Ecto neural progenitor cell (in vitro differentiated cells): ENCODE measurements at places on chromosomes 6 and 20.

DNA sequence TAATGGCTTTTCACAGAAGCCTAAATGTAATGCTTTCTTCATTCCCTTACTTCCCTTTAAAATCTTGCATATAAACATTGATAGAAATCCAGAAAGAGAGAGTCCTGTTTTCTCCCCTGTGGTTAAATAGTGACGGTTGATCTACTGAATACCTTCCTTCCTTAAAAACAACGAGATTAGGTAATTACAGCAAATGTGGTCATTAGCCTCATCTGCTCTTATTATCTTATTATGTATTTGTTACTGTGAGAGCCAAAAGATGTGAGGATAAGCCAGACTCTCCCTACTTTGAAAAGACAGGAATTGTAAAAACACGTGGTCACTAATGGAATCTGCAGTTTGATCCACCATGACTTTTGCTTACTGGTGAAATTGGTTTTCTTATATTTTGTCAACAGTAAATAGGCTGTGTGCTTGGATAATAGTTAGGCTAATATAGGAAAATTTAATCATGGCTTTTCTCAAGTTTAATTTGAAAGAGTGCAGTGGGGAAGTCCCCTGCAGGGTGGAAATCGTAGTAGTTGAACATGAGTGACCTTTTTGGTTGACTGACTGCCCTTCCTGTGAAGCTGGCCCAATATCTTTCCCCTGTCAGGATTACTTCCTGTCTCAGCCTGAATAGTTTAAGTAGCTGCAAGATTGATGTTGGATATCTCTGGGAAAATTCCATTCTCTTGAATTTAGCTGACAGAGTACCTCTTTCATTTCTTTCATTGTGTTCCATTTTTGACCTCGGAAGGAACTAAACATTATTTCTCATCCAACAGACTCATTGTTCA lies 62.8 kb downstream of the JARID2 start:
- DNase-seq: no peak

- DNase-seq: no peak
Measured at GRCh38 chr6:5590187-5590586, 328.9 kb downstream of the FARS2 start.

DNA sequence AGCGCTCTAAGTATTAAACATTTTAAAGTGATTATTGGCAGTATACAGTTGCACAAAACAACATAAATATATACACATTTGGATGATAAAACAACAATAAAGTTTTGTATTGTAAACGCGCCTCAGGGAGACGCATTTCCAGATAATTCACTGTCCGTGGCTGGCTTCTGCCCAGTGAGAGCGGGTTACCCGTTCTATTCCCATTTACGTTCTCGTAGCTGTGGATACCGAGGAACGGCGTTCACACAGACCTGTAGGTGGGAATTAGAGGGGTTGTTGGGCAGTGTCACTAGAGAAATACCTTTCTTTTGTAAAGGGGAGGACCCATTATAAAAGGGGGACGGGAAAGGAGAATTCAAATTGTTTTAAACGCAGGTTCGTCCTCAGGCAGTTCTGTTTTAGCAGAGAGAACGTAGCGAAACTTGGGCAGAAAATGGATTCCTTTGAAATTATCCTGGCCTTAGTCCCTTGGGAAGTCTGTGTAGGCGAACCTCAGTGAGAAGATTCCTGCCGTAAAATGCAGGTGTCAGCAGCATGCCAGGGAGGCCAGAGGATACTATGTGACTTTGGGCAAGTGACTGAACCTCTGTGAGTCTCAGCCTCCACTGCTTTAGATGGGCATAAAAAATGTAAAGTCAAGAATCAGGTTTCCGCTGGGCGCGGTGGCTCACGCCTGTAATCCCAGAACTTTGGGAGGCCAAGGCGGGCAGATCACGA lies 756 bp downstream of the MTG2 start:
- DNase-seq: no peak

DNA sequence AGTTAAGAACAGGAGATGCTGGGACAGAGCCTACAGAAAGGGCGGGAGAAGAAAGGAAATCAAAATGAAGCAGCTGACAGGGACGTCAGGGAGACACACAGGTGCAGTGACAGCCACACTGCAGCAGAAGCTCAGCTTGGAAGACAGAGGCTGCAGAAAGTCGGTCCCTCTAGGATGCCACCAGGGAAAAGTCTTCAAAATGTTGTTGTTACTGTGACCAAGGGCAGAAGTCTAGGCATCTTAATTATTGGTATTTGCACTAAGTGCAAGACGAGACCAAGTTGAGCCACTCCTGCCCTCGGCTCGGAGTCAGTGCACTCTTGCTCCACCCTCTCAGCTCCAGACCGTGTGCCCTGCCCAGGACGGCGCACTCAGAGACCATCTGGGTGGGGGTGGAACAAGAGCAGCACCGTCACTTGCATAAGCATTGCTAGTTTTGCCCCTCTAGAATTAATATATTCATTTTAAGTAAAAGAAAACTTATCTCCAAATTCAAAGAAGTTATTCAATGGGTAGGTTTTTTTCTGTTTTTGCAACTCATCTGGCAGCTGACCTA lies 2.6 kb downstream of the PRR18 start:
- DNase-seq: no peak

DNA sequence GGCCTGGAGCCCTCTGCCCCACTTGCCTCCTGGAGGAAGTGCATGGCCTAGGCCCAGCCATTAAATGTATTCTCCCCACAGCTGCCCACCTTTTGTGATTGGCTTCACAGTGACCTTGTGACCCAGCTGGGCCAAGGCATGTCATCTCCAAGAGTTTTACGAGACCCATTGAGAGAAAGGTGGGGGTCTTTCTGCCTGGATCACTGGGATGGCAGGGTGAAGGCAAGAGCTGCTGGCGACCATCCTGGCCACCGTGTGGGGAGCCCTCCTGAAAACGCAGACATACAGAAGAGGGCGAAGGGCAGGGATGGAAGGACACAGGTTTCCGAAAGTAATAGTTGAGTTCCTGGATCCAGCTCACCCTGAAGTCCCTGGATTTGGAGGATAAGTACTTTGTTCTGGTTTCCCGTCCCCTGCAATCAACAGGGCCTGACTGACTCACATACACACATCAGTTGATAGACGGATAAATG lies 12.3 kb upstream of the SPO11 start:
- no peak for DNase-seq

DNA sequence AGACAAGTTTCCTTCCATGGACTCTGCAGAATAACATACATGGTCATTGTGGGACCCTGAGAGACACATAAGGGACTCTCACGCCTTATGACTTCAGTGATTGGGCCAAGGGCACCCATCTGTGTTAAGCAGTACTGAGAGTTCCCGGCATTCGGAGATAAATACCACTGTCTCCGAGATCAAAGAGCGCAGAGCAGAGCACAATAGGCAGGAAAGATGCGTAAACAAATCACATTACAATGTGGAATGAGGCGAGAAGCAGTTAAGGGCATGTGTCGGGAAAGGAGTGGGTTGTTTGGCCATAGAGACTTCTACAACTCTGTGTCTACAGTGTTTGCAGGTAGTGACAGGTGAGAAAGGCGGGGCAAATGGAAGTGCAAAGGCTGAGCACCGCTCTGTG lies 57.6 kb downstream of the NRSN1 start:
- no peak for DNase-seq

- DNase-seq: no peak
Measured at GRCh38 chr6:162713974-162714780, 13.4 kb downstream of the PRKN start.
